Stimulated activated CD4-positive, alpha-beta T cell treated with anti-CD3 and anti-CD28 coated beads, Interleukin-2, amount 100 ng/mL, for 48 hours (primary cell): ENCODE measurements at places on chromosomes 6 and 20.

DNA sequence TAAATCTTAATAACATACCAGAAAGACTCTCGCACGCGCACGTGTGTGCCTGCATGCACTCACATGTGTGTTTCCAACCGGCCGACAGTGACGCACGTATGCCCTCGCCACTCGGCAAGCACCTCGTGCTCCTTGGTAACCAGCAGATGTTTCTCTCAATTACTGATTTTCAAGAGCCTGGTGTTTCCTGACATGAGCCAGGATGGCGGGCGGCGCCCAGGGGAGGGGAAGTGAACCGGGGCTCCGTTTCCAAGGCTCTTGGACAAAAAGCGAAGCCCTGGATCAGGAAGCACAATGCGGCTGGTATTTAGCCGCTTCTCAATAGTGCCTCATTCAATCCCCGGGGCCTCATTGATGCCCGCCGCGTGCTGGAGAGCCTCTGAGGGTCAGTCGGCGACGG lies 37.7 kb downstream of the PMEPA1 start:
- no peak for DNase-seq

- no peak for DNase-seq
Measured at GRCh38 chr6:51213811-51214210, 395.1 kb downstream of the TFAP2B start.

DNA sequence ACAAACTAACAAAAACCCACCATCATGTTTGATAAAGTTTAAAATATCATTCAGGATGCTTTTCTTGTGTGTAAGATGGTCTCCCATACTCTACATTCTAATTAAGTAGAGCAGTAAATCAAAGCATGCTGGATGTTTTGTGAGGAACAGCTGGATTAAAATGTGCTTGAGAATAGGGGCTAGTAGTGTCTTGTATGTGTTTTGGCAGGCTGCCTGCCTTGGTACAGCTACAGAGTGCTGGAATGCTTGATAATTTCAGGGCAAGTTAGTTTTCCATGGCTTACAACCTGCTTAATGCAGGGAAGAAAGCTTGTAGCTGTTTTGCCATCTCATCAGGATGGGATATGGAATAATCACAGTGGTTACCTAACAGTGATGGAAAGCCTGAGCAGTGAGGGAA lies 636.6 kb upstream of the MMS22L start:
- DNase-seq: no peak

DNA sequence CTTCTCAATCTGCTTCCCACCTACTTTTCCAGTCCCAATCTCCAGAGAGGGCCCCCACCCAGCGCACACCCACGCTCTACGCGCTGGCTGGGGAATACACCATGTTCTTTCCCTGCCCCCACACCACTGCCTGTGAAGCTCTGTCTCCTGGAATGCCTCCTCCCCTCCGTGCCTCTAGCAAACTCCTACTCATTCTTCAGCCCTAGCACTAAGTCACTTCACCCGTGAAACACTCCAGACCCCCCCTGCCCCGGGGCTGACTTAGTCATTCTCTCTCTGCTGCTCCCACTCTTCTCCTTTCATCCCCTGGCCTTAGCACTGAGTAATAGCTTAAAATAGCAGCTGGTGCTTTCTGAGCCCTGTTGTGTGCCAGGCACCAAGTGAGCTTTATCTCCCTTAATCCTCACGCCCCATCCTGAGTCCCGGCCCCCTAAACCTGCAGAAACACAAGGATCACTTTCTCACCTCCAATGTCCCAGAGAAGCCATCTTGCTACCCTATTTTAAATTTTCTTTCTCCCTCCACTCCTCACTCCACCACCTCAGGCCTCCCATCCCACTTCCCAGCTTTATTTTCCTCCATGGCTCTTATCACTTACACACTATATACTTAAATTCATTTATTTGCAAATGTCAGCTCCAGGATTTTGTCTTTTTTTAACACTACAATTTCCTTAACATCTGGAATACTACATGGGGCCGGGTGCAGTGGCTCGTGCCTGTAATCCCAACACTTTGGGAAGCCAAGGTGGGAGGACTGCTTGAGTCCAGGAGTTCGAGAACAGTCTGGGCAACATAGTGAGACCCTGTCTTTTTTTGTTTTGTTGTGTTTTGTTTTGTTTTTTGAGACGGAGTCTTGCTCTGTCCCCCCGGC lies 6.3 kb upstream of the PARD6B start:
- peak; percentile 66 for DNase-seq

- no peak for DNase-seq
Measured at GRCh38 chr6:129890164-129890563, 29.0 kb upstream of the TMEM244 start.

- no peak for DNase-seq
Measured at GRCh38 chr20:32477594-32478512, 107.3 kb downstream of the NOL4L start.

DNA sequence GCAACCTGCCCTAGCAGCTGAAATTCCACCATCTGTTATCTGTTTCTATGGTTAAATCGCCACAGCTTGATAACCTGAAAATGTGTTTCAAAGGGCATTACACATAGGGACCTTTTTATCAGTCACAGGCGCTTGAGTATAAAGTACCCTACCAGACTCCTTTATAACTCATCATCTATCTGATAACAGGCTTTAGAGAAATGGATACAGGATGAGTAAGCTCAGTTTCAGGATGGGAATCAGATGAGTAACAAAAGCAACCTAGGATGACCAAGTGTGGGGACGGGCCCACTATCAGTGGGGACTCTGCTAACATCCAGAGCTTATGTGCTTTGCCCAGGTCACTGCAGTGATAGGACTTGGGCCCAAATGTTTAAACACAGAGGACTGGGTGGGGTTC lies 75.6 kb downstream of the PRND start:
- no peak for DNase-seq

DNA sequence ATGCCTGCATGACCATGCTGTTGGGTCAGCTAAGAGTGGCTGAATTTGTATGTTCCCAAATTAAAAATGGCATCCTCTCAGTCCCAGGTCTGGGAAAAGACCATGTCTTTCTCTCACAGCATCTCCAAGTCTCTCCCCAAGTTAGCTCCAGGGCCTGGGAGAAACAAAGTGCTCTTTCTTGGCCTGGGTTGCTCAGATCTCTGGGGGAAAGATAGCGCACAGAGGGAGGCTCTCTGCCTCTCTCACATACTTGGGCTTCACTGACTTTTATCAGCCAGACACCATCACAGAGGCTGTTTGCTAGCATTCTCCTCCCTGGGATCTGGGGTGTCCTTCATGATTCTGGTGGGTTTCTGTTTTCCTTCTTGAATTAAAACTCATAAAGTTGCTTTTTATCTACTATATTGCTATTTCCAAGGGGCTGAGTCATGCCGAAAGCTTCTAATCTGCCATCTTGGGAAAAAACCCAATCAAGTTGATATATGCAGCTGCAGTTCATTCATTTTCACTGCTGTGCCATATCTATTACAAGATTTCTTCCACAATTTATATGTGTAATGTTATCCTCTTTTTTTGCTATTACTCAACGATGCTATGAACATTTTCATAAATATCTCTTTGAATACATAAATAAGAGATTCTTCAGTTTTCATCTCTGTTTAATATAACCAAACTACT lies 190.2 kb downstream of the MOXD1 start:
- no peak for DNase-seq

GRCh38 chr20:4160761-4161305 lies 145.5 kb upstream of the RNF24 start:
- no peak for DNase-seq

- no peak for DNase-seq
Measured at GRCh38 chr20:36270744-36271638, 34.7 kb downstream of the AAR2 start.

GRCh38 chr20:4326195-4327065 lies 311.1 kb upstream of the RNF24 start:
- no peak for DNase-seq

DNA sequence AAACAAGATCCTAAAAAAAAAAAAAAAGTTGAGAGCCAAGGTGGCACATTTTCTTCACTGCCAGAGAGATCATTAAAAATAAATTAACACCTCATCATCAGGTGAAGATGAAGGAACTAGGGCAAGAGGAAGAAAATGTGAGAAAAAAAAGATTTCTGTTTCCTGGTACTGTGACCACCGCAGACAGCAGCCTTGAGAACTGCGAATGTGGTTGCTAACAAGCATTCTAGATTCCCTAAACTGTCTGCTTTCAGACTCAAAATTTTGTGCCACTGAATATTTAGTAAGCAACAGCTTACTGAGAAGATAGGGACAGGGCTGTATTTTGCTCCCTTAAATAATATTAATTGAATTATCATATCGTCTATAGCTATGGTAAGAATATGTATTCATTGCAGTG lies 24.1 kb upstream of the MBOAT1 start:
- DNase-seq: no peak

- no peak for DNase-seq
Measured at GRCh38 chr6:96195272-96195671, 179.5 kb downstream of the FUT9 start.

GRCh38 chr20:39702701-39703349 lies 740.7 kb downstream of the DHX35 start:
- no peak for DNase-seq

- no peak for DNase-seq
Measured at GRCh38 chr20:57998981-57999464, 229.4 kb downstream of the ANKRD60 start.

- no peak for DNase-seq
Measured at GRCh38 chr20:37190354-37191112, 11.2 kb upstream of the MROH8 start.

GRCh38 chr6:106939848-106940247 lies 34.7 kb downstream of the CD24 start:
- DNase-seq: no peak

- no peak for DNase-seq
Measured at GRCh38 chr6:151075930-151076555, 163.7 kb upstream of the AKAP12 start.

GRCh38 chr20:34579191-34579978 lies 20.9 kb downstream of the MAP1LC3A start:
- no peak for DNase-seq

- DNase-seq: no peak
Measured at GRCh38 chr6:150297327-150298029, 71.3 kb upstream of the IYD start.

DNA sequence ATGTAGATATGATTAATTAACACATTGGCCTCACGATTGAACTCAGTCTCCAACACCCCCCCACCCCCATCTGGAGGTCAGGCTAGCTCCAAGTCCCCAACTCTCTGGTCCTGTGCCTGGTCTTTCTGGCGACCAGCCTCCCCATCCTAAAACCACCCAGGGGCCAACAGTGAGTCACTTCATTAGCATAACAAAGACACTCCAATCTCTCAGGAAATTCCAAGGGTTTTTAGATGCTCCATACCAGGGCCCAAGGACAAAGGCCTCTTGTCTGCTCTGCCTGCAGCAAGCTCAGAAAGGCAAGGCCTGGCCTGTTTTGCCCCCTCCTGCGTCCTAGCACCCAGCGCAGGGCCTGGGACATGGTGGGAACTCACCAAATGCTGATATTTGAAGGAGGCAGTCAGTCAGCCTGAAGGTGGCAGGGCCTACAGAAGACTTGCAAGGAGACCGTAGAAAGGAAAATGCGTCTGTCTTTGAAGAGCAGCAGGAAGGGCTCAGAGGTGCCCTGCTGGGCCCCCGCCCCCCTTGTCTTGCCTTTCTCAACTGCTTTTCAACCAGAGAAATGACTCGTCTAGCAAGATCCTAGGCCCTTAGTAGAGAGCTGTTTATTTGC lies 184.7 kb downstream of the CDH4 start:
- no peak for DNase-seq

- peak; percentile 55 for DNase-seq
Measured at GRCh38 chr20:34215711-34216381, 25.4 kb upstream of the ASIP start.

- no peak for DNase-seq
Measured at GRCh38 chr6:3777730-3778461, 26.4 kb upstream of the PXDC1 start.

GRCh38 chr6:104414723-104415122 lies 445.0 kb downstream of the HACE1 start:
- DNase-seq: no peak

GRCh38 chr6:130796313-130796905 lies 30.8 kb upstream of the SMLR1 start:
- DNase-seq: no peak

DNA sequence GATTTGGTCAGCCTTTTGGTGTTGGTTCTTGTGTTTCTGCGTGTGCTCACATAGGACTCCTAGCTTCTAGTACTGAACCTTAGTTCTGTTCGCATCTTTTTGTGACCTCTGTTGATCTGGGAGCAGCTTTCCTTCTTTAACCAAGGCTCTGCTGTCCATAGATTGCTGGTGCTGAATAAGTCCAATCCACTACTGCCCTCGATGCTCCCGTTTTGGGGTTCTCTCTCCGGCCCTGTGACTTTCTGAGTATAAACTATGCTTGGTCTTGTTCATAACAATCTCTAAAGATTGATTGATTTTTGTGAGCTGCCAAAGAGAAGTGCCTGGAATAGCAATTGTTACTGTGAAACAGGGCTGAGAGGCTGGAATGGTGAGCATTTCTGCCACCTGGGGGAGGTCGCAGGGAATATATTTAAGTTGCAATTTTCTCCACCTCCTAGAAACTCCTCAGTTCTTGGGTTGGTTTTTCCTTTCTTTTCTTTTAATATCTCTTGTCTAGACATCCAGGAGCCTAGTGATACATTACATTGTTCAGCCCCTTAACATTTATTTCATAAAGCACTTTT lies 422.9 kb upstream of the CHD6 start:
- no peak for DNase-seq

GRCh38 chr6:92534109-92534508 lies 885.2 kb downstream of the EPHA7 start:
- DNase-seq: no peak

GRCh38 chr6:163253556-163254213 lies 160.8 kb upstream of the QKI start:
- DNase-seq: no peak

GRCh38 chr20:46705378-46705729 lies 4.1 kb upstream of the SLC2A10 start:
- DNase-seq: no peak
